ENCODE measurements at places on chromosomes 2 and 18.

DNA sequence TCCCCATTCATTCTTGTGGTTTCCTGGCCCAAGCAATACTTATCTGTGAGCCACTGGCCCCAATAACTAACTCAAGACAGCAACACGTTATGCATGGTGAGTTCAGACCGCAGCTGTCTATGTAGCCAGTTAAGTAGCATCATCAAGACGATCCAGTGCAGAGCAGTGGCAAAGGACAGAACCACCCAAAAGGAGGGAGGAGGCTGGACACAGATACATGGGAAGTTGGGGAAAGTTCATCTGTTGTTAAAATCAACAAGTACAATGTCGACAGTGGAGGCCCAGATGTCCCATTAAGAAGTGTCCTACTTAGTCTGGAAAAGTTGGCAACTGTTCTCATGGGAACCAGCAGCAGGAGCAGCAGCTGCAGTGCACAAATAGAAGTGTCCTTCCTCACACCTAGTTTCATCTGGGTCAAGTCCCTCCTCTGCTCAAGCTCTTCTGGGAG is 106.9 kb upstream of the THOC1 start:
- DNase-seq = no peak

- DNase-seq = no peak
These were observed 247.5 kb downstream of the NBAS start for GRCh38 chr2:15313657-15314056.

DNA sequence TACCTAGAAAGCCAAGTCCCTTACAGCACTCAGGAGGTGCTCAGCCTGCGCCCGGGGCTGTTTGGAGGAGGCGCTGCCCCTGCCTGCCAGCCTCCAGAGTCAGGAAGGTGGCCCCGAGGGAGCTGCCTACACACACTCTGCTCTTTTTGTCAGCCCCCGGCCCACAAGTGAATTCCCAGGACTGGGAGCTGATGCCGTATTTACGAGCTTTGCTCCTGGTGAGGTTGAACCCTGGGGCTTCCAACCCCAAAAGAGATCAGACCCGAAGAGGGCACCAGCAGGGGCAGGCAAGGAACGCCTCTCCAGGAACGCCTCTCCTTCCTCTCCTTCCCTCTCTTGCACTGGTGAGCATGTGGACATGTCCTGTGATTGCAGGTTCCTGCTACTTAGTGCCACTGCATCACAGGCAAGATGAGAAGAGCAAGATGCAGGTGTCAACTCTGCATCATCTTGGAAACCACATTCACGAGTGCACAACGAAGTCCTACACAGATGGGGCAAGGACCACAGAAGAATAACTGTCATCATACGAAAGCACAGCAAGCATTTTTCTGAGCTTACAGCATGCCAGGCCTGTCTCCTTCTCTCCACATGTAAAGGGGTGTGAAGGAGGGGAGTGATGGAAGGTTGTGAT is 126.7 kb downstream of the NDUFA10 start:
- no peak for DNase-seq

DNA sequence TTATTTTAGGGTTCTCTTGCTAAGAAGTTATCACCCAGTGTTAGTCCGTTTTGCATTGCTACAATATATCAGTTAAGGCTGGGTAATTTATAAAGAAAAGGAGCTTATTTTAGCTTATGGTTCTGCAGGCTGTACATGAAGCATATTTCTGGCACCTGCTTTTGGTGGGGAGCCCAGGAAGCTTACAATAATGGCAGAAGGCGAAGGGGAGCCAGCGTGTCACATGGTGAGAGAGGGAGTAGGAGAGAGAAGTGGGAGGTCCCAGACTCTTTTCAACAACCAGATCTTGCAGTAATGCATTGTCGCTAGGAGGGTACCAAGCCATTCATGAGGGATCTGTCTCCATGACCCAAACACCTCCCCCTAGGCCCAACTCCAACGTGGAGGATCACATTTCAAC is 688.8 kb upstream of the PIK3C3 start:
- DNase-seq = no peak

DNA sequence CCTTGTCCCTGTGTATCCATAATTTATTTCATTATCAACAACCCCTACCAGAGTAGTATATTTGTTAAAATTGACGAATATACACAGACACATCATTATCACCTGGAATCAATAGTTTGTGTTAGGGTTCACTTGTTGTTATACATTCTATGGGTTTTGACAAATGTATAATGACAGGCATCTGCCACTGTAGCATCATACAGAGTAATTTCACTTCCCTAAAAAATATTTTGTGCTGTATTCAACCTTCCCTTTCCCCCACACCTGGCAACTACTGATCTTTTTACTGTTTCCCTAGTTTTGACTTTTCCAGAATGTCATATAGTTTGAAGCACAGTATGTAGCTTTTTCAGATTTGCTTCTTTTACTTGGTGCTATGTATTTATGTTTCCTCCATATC is 132.0 kb downstream of the ZNF804A start:
- DNase-seq = no peak

- DNase-seq = no peak
These were observed 176.4 kb upstream of the RAB6C start for GRCh38 chr2:129803032-129803431.

DNA sequence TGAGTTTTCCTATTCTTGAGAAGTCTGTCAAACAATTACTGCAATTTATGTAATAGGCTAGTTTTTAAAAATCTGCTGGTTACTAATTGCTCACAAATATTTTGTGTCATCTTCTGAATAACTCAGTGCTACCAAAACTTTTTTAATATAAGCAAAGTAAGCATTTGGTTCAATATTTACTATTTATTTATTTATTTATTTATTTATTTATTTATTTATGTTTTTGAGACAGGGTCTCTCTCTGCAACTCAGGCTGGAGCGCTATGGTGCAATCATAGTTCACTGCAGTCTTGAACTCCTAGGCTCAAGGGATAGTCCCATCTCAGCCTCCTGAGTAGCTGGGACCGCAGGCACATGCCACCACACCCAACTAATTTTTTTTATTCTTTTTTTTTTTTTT is 60.4 kb upstream of the CDH20 start:
- no peak for DNase-seq

DNA sequence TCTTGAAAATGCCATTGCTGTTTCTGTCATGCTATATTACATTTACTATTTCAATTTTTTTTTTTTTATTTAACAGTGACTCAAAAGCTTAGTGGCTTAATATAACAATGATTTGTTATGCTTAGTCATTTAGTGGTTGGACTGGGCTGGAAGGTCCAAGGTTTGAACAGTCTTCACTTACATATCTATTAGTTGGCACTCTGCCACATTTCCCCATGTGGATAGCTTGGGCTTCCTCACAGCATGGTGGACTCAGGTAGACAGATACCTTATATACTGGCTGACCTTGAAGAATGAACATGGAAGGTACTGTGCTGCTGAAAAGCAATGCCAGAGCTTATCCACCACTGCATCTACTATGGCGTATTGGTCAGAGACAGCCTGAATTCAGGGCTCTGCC is 909.5 kb upstream of the SOX11 start:
- DNase-seq = no peak

DNA sequence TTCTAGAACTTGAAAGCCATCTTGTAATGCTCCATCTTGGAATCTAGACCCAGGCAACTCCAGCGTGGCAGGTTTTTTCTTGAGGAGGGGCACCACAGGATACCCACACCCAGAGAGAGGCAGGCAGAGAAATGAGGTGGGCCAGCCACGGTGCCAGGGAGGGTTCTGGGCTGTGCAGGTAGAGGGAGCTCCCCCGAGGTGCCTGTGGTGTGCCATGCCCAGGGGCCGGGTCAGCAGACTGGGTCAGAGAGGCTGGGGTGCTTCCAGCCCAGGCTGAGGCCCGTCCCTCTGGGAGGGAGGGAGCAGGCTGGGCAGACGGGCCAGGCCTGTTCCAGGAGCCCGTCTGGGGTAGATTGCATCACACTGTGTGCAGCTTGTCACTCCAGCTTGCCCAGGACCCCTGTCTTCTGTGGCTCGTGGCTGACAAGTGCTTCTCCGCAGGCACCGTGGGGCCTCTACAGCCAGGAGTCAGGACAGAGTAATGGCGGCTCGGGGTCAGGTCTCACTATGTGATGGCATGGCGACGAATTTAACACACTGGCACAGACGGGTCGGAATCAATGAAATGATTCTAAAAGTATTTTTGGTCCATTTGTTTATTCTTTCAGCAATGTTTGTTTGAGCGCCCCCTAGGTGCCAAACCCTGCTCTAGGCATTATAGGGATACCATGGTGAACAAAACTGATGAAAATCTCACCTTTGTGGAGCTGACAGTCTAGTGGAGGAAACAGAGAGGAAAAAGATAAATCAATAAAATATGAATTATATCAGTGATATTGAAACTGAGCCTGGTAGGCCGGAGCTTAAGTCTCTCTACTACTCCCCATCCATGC is 144.0 kb downstream of the ACOXL start:
- no peak for DNase-seq

DNA sequence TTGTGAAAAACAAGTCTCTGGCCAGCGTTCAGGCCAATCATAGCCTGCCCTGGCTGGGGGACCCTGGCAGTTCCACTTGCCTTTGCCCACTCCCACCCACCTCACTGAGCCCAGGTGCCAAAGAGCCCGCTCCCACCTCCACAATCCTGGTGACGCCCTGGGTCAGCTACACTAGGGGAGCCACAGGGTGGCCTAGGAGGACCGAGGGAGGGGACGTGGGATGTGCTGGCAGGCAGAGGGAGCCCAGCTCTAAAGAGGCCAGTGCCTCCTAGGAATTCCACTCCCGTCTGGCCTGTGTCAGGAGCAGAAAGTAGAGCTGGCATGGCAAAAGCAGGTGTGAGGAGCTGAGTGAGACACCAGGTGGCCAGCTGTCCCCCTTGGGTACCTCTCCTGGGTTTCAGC is 49.3 kb downstream of the TNS1 start:
- no peak for DNase-seq

DNA sequence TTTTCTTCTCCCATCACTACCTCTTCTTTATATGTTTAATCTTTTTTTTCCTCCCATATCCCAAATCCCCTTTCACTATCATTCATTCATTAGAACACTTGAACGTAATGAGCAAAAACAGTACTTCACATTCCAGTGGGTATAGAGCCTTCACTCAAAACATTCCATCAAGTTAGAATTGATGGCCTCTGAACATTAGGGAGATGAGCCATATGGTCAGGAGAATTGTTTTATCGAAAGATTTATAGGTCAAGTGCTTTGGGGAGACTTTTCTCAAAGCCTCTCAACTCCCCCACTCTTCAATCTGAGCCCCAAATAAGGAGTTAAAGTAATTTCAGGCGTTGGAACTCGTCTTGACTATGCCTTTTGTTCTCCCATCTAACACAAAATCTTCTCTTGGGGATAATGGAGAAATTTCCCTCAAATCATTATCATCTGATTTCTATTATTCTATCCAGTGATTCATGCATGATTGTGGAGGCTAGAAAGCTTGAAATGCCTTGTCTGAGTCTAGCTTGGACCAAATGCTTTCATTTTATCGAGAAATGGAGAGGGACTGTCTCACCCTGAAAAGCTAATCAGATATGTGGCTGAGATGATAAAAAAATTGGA is 79.2 kb downstream of the KIAA2012 start:
- no peak for DNase-seq

GRCh38 chr2:134020608-134021007 is 233.3 kb upstream of the MGAT5 start:
- no peak for DNase-seq

DNA sequence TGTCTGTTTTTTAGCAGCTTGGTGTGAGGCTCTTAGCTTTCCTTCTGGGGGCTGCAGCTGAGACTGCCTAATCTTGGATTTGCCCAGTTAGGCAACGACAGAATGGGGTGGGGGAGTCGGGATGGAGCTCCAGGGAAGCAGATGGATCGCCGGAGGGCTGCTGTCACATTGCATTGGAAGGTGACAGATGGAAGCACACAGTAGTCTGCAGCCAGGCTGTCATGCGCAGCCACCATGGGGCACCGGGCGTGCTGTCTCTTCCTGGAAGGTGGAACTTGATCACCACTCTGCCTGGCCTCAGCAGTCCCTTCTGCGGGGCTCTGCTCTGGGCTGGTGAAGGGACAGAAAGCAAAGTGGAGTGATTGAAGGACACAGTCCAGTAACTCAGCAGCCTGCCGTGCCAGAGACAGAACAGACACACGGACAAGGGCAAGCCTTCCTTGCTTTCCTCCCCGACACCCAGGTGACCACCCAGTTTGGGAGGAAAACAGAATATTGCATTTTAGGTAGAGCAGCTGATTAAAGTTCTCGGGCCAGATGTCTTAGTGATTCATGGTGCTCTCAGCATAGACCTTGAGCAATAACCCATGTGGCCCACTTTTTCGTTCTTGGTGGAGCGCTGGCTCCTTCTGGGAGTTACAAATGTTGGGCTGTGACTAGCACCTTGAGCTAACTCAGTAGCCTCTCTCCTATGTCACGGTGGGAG is 40.9 kb downstream of the RNF144A start:
- DNase-seq = no peak

DNA sequence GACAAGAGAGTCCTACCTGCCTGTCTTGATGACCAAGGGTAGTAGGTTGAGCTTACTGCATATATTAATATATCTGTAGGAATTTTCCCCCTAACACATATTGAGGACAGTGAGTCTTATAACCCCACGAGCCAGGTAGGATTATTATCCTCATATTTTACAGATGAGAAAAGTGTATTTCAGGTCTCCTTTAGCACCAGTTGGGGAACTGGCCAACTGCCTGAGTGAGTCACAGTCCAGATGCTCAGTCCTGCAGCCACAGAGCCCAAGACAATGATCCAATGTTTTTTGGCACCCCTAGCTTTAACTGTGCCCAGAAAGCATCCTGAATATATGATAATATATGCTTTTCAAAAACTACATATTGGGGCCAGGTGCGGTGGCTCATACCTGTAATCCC is 30.8 kb upstream of the GLS start:
- no peak for DNase-seq

DNA sequence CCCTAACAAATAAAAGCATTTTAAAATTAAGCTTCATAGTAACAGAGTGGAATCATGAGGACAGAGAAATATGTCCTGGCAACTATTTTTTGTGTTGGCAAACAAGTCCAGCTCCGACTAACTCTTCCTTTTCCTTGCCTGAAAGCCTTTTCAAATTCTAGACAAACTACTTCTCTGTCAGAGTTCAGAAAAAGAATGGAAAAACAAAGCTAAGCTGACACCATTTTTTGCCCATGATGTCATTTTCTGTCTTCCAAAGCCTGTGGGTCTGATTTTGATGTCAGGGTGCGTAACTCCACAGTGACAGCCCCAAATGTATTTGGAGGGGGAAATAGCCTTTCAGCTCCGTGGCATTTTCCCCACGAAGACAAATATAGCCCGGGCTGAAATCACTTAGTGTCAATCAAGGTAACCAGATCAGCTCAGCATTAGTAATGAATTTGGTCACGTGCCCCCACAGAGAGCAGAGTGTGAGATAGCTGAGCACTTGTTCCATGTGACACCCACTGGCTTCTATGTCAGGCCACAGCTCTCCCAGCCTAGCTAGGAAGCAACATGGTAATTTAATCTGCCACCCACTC is 233.0 kb upstream of the SIX2 start:
- no peak for DNase-seq

- no peak for DNase-seq
These were observed 21.6 kb downstream of the GPD2 start for GRCh38 chr2:156457523-156458517.

- no peak for DNase-seq
These were observed at the start of gene LONRF2 for GRCh38 chr2:100321866-100322820. Gene LONRF2, minus strand, starts transcription at chr2:100322501. Its CDS starts 408 bp downstream, at chr2:100322093.
